NCI-H460 (cell line): ENCODE measurements at places on chromosomes 13 and 19.

- DNase-seq, result no peak
Measured at GRCh38 chr19:48826606-48827020, 9.7 kb downstream of the HSD17B14 start.

DNA sequence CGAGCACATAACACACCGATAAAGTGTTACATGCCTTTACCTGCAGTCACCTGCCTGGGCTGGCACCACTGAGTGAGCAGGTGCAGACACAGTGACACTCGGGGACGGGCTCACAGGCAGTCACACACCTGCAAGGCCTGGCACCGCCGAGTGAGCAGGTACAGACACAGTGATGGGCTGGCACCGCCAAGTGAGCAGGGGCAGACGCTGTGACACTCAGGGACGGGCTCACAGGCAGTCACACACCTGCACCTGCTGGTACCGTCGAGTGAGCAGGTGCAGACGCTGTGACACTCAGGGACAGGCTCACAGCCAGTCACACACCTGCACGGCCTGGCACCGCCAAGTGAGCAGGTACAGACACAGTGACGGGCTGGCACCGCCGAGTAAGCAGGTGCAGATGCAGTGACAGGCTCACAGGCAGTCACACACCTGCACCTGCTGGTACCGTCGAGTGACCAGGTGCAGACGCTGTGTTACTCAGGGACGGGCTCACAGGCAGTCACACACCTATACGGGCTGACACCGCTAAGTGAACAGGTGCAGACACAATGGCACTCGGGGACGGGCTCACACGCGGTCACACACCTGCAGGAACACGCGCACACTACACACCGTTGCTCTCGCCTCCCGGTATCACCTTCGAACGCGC lies 470 bp downstream of the ZNF835 start:
- DNase-seq, result no peak

- DNase-seq, result no peak
Measured at GRCh38 chr19:19459073-19459472, 53.6 kb downstream of the GATAD2A start.

- peak; percentile 50 for DNase-seq
Measured at GRCh38 chr13:64471916-64472315, 2758.2 kb downstream of the PCDH9 start.

GRCh38 chr13:41588899-41589298 lies 131.5 kb downstream of the RGCC start:
- peak; percentile 21 for DNase-seq

GRCh38 chr19:3849092-3849491 lies 19.7 kb downstream of the ZFR2 start:
- DNase-seq, result no peak

- no peak for DNase-seq
Measured at GRCh38 chr19:56147307-56147706, 6.2 kb downstream of the ZNF444 start.

DNA sequence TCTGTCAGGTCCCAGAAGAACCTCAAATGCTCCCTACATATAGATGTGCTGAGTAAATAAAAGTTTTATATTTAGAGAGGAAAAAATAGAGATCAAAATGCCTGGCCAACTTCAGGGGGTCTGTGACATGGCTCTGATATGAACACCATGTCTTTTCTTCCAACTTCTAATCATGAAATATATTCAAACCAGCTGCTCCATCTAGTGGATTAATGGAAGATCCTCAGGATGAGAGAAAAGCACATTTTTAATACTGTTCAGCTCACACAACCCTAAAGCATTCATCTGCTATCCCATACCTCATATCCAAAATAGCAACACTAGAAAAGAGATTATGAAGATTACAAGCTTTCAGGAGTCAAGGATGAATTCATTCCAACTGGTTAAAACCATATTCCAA lies 56.0 kb upstream of the DOCK9 start:
- peak; percentile 7 for DNase-seq

- no peak for DNase-seq
Measured at GRCh38 chr13:26605845-26606244, 48.4 kb downstream of the WASF3 start.

DNA sequence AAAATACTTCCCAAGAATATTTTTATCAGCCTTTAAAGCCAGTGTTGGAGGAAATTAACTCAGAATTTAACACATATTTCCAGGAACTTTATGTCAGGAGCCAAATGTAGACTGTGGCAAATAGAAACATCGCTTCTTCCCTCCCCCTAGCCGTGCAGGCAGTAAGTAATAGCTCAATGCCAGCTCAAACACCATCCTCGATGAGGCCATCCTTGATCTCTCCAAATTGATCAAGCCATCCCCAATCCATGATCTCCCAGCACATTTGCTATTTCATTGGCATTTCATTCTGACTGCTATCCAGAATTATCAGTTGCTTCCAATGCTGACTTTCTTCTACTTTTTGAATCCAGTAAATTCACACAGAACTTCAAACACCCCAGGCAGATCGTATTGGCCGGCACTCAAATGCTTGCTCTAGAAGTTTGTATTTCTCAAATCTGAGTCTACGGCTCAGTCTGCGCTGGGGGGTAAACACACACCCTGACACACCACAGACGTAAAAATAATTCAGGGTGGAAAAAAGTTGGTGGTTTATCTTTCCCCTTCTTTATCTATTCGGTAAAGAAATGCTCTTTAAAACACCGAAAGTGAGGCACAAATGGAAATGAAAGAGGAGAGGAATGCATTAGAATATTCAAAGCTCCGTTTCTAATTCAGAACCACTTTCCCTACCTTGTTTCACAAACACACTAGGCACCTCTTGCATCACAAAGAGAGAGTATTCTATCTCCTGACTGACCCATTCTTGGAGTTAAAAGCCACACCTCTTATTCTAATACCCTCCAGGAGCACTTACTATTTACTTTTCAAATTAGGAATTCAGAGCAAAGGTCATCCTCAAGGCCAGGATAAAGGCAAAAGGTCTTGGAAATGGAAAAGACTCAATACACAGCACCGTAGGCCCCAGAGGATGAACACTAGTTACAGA lies 991 bp downstream of the OBI1 start:
- no peak for DNase-seq

DNA sequence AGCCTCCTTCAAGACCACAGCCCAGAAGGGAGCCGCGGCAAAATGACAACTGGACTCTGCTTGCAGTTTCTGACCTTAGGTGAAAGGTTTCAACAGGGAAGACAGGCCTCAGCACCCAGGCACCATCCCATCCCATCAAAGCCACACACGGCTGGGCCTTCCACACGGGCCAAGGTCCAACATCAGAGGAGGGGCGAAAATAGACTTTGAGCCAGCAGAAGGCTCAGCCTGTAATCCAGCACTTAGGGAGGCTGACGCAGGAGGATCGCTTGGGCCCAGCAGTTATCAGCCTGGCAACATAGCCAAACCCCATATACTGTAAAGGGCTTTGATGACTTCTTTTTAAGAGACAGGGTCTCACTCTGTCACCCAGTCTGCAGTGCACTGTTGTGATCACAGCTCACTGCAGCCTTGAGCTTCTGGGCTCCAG lies 26.8 kb upstream of the TINCR start:
- no peak for DNase-seq

GRCh38 chr13:98396071-98396710 lies 180.7 kb downstream of the STK24 start:
- no peak for DNase-seq

DNA sequence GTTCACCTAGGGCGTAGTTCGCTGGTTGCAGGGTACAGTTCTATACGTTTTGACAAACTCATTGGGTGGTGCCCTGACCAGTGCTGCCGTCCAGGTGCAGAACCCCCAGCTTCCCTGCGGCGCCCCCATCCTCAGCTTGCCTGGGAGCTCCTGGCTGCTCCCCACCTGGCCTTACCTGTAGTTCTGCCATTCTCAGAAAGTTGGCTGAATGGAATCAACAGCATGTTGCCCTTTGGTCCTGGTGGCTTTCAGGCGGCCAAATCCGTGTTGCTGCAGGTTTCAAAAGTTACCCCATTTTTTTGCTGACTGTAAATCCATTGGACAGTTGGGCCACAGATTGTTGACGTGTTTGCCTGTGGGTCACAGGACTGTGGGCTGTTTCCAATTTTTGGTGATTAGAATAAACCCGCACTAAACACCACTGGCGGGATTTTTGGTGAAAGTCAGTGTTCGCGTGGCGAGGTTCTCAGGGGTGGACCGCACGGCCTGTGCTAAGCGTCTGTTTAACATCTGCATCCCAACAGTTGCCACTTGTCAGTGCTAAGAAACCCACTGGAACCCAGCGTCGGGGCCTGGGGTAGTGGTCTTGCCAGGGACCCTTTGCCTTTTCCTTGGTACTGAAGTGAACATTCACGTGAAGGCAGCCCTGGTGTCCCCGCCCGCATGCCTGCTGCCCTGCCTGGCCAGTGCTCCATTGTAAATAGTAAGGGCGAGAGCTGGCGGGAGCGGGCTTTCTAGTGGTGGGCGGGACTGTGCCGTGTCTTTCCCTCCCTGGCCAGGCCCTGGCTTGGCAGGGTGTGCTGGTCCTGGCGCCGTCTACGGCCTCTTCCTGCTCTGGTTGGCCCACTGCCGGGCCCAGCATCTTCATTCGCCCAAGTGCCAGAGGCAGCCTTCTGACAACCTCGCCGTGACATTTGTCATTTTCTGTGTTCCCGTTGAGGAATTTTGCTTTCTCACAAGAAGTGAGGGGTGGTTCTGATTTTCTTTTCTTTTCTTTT lies 3.3 kb downstream of the DOT1L start:
- DNase-seq, result peak; percentile 27
